ENCODE measurements at places on chromosomes 6 and 20. TPM values are rescaled to one million over a fixed set of nuclear protein-coding genes. Genes with fewer than 3 reads are reported as not detected.

- no peak for DNase-seq
These were observed 53.6 kb upstream of the SMOC2 start for GRCh38 chr6:168387426-168387825.

The GFOD1 gene
- 4.7 TPM for total RNA-seq

The CFAP61 gene
- 0.24 TPM for total RNA-seq

DNA sequence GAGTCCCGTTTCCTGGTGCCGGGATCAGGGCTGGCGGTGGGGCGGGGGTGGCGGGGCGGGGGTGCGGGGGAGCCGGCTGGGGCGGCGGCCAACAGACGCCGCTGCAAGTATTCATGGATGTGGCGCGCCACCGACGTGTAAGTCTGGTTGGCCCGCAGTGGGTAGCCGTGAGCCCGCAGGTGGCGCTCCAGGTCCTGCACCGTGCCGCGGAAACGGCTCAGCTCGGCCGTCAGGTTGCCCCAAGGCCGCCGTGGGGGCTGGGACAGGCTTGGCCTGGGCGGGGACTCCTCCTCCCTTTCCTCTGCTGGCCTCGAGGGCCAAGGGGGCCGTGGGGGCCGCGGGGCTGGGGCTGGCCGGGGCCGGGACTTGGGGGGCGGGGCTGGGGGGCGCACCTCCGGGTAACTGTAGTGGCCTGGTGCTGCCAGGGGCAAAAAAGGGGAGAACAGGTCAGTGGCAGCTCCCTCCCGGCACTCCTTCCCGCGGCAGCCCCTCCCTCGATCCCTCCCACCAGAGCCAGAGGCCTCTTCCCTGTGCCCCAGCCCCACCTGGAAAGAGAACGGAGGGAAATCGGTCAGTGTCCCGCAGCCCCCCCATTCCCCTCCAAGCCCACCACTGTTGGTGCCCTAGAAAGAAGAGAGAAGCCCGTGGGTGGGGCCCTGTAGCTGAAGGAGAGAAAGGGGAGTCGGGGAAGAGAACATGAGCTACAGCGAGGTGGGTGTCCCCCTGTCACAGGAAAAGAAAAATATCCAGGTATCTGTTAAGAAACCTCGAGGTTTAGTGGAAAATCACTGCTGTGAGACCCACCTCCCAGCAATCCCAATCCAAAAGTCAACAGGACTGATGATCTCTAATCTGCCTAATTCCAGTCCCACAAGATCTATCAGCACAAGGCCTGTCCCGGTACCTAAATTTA is 21.3 kb downstream of the TNXB start:
- peak; percentile 24 for DNase-seq

GRCh38 chr6:19432966-19433498 is 404.1 kb upstream of the ID4 start:
- DNase-seq = no peak

- no peak for DNase-seq
These were observed 213.5 kb upstream of the FAM83B start for GRCh38 chr6:54632984-54633565.

The GLP1R gene
- under 0.01 TPM for total RNA-seq

GRCh38 chr6:90212274-90212673 is 84.4 kb downstream of the BACH2 start:
- no peak for DNase-seq

GRCh38 chr6:90537723-90538258 is 49.1 kb downstream of the MAP3K7 start:
- DNase-seq = no peak

The CNR1 gene
- total RNA-seq = 0.90 TPM

GRCh38 chr6:170294298-170294730 is 3.4 kb upstream of the DLL1 start:
- no peak for DNase-seq

- DNase-seq = no peak
These were observed 86.4 kb downstream of the EDN3 start for GRCh38 chr20:59386809-59387208.

The TFAP2B gene
- total RNA-seq = 0.05 TPM

The BMP5 gene
- 0.52 TPM for total RNA-seq

The B4GALT5 gene
- 6.8 TPM for total RNA-seq

GRCh38 chr6:113570161-113570560 is 287.0 kb upstream of the MARCKS start:
- no peak for DNase-seq

- no peak for DNase-seq
These were observed 8.6 kb upstream of the TRIB3 start for GRCh38 chr20:371755-372542.

- no peak for DNase-seq
These were observed 206.6 kb upstream of the MARCKS start for GRCh38 chr6:113650610-113650979.

DNA sequence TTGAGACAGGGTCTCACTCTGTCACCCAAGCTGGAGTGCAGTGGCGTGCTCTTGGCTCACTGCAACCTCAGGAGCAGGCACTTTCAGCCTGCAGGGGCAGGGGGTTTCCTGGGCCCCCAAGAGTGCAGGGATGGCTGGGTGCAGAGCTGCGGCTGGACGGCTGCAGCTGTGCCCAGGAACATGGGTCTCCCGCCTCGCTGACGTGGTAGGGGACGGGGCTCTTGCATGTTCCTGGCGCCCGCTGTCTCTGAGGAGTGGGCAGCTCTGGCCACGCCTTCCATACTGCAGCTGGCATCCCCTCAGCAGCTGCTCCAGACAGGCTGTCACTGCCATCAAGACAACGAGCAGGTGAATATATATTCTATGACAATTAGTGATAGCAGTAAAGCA is 2.2 kb upstream of the DEK start:
- no peak for DNase-seq

The SUMO4 gene
- 1.2 TPM for total RNA-seq

The ECT2L gene
- 0.09 TPM for total RNA-seq

The TMEM14B gene
- total RNA-seq = 86.3 TPM

DNA sequence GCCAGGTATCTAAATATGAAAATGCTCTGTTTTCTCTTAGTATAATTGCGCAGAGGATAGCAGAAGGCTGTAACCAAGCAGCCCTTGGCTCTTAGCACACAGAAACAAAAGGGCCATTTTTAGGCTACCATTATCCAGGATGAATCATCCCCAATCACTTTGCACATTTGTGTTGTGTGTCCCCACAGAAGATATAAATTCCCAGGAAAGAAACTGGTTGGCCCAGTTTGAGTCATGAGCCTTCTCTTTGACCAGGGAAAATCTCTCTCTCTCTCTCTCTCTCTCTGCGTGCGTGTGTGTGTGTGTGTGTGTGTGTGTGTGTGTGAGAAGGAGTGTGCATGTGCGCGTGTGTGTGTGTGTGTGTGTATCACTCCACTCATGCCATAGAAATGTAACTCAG is 178.5 kb downstream of the FRK start:
- DNase-seq = no peak

- DNase-seq = no peak
These were observed 231.6 kb downstream of the THBS2 start for GRCh38 chr6:169022079-169022478.

DNA sequence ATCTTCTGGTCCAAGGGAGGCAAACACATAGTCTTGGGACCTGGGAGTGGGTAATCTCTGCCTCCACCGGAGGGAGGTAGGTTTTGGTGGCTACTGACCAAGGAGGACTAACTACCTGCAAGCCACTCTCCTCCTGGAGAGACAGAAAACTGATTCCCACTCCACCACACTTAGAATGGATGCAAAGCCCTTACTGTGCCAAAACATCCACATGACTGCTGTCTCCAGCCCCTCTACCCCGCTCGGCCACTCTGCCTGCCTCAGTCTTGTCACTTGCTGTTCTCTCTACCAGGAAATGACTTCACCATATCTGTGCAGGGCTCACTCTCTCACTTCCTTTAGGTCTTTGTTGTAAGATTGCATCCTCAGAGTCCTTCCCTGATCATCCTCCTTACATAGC is 129.5 kb upstream of the ARG1 start:
- DNase-seq = peak; percentile 11

GRCh38 chr6:28211840-28212509 is 13.1 kb upstream of the ZSCAN9 start:
- no peak for DNase-seq

GRCh38 chr20:38604873-38605303 is 3.3 kb downstream of the ARHGAP40 start:
- no peak for DNase-seq

The SLC17A9 gene
- 1.2 TPM for total RNA-seq

The TFAP2D gene
- total RNA-seq = not detected

The ACOT13 gene
- total RNA-seq = 24.6 TPM

The HLA-DMA gene
- 85.0 TPM for total RNA-seq

- DNase-seq = peak; percentile 38
These were observed 25.5 kb upstream of the WFDC2 start for GRCh38 chr20:45444050-45444449.

The LBP gene
- 0.09 TPM for total RNA-seq

DNA sequence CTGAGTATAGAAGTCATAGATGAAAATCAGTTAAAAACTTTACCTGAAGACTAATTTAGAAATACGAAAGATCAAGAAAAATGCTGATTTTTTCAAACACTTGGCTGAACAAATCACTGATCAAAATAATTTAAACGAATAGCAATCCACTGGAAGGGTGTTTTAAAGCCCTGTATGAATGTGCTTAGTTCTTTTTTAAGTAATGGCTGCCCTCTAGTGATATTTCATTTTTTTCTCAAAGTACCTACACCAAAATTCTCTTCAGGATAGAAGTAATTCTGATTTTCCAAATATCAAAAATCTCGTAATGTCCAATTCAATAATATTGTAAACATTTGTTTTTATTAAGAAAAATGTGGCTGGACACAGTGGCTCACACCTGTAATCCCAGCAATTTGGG is 32.5 kb downstream of the AKAP7 start:
- DNase-seq = no peak

- no peak for DNase-seq
These were observed 62.3 kb downstream of the PDE7B start for GRCh38 chr6:135913785-135914184.
